Stimulated activated CD8-positive, alpha-beta memory T cell treated with anti-CD3 and anti-CD28 coated beads, Interleukin-4, amount 100 ng/mL, for 1 hour (primary cell): ENCODE measurements at places on chromosomes 1 and 21.

DNA sequence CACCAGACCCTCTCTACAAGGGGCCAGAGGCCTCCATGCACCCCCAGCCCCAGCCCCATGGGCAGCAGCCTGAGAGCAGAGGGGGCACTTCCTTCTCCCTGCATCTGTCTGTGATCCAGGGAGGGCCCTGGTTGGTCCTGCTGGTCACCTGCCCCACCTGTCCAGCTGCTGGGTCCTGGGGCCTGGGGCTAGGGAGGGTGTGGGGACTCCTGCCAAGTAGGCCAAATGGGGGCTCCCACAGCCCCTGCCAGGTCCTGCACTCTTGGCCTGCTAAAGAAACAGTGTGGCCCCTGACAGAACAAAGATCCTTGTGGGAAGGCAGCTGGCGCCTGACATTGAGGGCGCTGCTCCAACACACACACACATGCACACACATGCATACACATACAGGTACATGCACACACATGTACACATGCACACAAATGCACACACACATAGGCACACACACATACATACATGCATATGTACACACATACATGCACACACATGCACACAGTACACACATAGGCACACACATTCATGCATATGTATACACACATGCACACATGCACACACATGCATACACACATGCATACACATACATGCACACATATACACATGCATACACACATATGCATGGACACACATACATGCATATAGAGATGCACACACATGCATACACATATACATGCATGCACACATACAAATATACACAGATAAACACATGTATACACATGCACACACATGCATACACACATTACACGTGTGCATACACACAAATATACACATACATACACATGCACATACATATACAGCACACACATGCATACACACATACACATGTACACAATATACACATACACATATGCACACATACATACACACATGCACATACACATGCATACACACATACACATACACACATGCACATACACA, 49.9 kb downstream of the TRPM2 start:
- no peak for DNase-seq

GRCh38 chr1:33944846-33945245, 81.0 kb downstream of the HMGB4 start:
- no peak for DNase-seq

GRCh38 chr1:183385340-183386144, 32.6 kb downstream of the NMNAT2 start:
- no peak for DNase-seq

DNA sequence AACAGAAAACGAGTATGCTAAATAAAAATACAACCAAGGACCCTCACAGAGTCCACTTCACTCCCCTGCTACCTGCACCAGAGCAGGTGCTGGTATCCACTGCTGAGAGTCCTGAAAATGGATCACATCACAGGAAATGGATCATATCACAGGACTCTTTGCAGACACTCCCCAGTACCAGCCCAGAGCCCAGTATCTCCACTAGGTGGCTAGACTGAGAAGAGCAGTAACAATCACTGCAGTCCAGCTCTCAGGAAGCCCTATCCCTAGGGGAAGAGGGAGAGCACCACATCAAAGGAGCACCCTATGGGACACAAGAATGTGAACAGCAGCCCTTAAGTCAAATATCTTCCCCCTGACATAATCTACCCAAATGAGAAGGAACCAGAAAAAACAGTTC, 28.0 kb downstream of the AGBL4 start:
- DNase-seq: no peak

- DNase-seq: no peak
Observed at GRCh38 chr1:102833151-102833550, 275.2 kb downstream of the COL11A1 start.

- DNase-seq: no peak
Observed at GRCh38 chr1:7425229-7425628, 345.9 kb upstream of the VAMP3 start.

DNA sequence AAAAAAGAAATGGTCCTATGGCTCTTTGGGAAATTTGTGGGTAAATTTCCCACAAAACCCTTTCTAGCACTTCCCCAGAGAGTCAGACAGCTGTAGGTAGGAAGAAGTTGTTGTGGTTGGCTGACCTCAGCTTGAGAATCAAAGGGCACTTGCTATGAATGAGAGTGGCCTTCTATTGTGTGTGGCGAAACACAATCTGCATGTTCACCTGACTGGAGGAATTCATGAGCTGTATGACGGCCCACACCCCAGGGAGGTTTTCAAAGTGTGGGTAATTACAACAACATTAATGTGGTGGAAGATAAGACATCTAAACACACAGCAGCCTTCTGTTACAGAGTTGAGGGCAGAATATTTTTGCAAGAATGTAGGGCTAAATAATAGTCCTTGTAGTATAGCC, 38.8 kb downstream of the NGF start:
- no peak for DNase-seq

GRCh38 chr1:112720800-112721199, 5.7 kb upstream of the PPM1J start:
- no peak for DNase-seq

GRCh38 chr1:165747632-165748447, 20.8 kb downstream of the TMCO1 start:
- no peak for DNase-seq

DNA sequence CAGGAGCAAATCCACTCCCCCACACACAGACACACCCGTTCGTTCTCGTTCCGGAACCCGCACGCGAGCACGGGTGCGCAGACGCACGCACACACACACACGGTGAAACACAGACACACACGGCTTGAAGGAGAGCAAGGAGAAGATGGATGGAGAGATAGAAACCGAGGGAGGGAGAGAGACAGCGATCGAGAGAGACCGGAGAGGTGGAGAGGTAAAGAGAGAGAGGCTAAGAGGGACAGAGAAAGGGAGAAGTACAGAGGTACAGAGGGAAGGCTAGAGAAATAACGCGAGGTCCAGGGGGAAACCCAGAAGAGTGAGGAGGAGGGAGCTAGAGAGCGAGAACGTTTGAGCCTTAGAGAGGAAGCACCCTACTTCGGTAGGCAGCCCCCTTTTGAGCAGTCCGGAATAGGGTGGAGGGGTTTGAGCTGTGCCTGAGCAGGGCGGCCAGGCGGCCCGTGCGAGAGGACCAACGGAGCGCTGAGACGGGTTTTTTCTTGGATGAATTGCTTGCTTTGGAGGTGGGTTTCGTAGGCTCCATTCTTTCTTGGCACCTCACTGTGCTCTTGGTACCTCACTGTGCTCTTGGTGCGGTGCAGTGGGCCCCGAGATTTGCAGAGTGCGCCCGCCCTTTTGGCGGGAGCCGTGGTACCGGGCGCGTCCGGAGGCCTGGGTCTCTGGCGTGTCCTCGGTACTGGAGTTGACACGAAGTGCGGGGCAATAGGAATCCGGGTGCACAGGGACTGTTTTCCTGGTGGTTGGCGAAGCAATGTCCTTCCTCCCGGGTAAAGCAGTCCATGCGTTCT, 88.4 kb upstream of the RHOU start:
- no peak for DNase-seq

GRCh38 chr1:72283022-72283306, 625 bp upstream of the NEGR1 start:
- no peak for DNase-seq

DNA sequence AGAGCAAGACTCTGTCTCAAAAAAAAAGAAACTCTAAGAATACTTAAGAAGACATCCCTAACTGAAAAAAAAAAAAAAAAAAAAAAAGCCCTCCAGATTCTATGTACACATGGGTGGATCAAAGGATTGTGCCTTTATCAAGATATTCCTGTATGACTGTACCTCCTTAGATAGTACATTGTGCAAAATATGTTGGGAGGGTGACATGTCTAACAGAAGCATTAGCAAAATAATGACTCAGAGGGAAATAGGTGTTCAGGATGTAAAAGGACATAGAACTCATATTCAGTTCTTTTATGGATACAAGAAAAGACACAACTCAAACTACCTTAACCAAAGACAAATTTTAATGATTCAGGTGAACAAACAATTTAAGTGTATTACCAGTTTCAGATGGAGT, 269.8 kb upstream of the KAZN start:
- DNase-seq: no peak

DNA sequence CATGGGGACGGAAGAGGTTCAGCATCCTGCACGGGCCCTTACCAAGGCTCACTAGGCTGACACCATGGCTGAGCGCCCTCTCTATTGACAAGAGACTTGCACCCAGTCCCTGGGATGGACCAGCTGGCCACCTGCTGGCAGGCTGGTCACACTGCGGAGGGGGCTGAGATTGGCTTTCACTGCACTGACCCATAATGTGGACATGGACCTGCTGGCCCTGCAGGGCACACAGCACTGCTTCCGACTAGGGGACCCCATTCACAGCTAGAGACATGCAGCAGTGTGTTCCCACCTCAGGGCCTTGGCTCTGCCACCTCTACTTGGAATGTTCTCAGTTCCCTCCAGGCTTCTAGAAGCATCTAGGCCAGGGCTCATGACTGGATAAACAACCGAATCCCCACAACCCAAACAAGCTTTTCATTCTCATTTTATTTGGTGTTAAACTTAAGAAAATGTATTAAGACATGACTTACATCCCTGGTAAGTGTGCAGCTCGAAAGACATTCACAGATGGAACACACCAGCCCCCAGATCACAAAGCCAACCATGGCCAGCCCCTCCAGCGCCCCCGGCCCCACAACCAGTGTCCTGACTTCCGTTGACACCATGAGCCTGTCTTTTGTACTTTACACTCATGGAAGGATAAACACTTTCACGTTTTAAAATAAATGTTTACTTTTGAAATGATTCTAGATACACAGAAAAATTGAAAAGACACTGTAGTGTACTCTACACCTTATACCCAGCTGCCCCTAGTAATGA, 9.3 kb upstream of the SRARP start:
- no peak for DNase-seq

GRCh38 chr1:228513236-228513900, 26.2 kb downstream of the RNF187 start:
- no peak for DNase-seq

DNA sequence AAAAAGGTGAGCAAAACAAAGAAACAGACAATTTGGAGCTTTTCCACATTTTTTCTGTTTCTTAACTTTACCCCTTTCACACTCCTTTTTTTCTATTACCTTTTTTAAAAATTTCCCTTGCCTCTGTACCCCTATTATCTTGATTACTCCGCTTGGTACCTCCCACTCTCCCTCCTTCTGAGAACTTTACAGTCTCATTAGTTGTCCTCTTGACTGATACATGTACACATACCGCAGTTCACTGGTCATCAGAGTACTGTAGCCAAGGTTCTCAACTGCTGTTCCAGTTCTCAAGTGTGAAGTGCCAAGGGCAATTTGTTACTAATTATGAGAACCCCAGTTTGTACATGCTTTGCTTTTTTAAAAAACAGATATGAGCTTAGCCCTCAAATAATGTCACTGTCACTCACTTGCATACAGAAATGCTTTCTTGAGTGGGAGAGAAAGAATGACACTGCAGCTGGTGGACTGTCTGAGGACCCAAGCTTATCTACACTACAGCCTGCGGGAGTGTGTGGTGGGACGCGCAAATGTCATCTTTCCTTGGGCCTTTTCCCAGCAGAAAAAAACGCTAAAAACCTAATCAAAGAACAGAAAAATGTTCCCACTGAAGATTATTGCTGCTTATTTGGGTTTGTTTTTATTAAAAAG, 160.8 kb downstream of the DISP1 start:
- DNase-seq: no peak

DNA sequence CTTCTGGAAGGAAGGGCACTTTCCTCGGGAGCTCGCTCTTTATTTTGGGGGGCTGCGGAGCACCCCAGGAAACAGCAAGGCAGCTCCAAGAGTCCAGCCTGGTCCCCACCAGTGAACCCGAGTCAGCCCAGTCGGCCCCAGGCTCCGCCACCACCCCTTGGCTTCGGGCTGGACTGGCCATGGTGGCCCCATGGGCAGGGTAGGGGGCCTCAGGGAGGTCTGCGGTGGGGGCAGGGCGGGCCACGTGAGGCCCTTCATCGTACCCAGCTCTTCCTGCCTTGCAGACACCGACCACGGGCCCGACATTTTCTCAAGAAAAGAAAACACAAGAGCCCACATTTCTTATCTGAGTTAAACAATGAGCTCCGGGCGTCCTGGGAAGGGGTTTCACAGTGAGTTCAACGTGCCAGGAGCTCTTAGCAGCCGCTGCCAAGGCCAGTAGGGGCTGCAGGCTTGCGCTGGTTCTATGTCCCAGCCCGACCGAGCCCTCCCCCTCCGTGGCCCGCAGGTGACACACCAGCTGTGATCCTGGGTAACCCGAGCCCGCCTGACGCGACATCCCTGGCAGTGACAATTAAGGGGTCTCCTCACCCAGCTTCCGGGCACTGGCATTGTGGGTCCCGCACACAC, 66.2 kb downstream of the PRDM16 start:
- DNase-seq: no peak

DNA sequence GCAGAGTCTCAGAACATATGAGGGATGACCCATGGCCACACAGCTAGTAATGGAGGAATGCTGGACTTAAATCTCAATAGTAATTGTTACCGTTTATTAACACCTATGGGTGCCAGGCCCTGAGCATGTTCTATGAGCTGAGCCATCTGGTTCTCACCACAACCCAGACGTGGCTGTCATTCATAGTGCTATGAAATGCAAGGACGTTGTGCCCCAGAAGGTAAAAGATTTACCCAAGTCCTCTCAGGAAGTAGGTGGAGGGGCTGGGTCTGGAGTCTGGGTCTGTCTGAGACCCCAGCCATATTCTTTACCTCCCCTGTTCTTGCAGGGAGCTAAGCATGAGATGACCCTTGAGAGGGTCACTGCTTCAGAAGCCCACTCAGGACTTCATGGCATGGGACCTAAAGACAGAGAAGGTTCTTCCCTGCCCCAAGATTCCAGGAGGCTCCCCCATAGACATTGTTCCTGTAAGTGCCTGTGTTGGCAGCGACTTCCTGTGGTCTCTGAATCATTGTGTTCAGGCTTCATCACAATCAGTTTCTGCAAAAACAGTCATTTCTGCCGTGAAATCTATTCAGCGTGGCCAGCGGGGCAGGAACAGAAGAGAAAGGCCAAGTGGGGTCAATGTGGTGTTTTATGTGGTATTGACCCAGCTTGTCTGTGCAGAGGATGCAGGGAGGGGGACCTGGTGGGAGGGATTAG, 475.4 kb downstream of the PTPRU start:
- DNase-seq: no peak

GRCh38 chr21:44732956-44733355, 21.6 kb upstream of the TSPEAR start:
- DNase-seq: no peak

GRCh38 chr1:231390071-231390470, 32.0 kb downstream of the EGLN1 start:
- DNase-seq: no peak
